ENCODE measurements at places on chromosomes 6 and 20.

DNA sequence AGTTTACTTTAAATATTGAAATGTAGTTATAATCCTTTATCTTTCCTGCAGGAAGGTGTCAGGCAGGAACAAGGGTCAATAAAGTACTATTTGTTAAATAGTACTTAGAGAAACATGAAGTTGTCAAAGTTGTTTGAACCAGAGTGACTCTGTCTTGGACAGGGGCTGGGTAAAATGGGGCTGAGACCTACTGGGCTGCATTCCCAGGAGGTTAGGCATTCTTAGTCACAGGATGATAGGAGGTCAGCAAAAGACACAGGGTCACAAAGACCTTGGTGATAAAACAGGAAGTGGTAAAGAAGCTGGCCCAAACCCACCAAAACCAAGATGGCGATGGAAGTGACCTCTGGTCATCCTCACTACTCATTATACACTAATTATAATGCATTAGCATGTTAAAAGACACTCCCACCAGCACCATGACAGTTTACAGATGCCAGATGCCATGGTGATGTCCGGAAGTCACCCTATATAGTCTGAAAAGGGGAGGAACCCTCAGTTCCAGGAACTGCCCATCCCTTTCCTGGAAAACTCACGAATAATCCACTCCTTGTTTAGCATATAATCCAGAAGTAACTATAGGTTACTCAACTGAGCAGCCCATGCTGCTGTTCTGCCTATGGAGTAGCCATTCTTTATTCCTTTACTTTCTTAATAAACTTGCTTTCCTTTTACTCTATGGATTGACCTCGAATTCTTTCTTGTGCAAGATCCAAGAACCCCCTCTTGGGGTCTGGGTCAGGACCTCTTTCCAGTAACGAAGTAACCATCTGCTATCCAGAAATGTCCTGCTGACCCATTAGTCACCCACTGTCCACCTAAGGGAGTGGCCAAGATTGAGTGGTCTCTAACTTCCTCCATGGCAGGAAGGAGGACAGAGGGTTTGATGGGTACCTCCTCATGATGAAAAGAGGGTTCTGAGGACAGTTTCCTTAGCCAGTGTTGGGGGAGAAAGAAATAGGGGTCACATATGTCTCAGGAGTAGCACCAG is 19.6 kb downstream of the SLC22A2 start:
- DNase-seq = no peak

DNA sequence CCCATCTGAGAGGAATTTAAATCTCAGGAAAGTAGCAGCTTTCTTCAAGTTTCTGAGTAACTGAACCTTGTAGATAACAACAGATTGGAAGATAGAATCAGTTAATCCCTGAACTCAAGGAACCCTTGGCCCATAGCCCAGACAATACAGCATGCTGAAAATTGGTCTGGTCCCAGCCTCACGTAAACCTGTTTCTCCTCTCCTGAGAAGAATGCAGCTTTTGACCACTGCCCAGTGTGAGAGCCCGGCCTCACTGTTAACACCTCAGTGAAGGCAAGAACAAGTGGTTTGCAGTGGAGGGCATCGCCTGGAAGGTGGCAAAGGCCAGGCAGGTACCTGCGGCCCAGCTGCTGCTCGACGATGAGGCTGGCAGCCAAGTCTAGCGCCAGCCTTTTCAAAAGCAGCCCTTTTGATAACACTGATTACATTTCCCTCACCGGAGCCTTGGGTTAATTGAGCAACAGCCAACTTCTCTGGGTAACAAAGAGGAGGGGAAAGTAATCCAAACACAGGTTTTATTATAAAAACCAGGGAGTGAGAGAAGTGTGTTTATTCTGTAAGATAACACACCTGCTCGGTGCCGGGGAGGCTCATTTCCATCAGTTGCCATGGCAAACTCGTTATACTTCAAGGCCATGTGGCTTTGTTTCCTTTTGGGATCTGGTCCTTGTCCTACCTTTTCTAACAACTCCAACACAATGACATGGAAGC is 54.0 kb downstream of the TRAF3IP2 start:
- no peak for DNase-seq

DNA sequence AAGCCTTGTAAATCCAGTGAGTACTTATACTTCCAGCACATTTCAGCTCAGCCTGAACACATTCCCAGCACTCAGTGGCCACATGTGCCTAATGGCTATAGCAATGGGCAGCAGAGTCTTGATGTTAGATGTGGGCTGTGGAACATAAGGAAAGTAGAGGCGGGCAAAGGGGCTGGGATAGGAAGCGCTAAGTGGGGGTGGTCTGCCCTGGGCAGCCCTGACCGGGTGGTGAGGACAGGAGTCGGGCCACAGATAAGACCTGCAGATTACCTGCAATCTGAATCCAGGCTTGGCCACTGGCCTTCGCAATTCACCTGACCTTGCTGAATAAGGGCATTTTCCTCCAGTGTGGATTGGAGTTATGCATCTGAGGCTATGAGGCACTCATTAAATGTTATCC is 11.1 kb upstream of the HMGA1 start:
- DNase-seq = no peak

GRCh38 chr6:83247471-83247870 is 54.3 kb downstream of the RWDD2A start:
- DNase-seq = no peak

GRCh38 chr6:170063851-170064602 is 226.9 kb downstream of the DLL1 start:
- no peak for DNase-seq

- DNase-seq = no peak
Measured at GRCh38 chr6:142355520-142356174, 53.8 kb downstream of the ADGRG6 start.
